ENCODE measurements at places on chromosomes 5 and 9.

GRCh38 chr9:131276891-131277286 is 579 bp upstream of the FAM78A start:
- peak; percentile 54 for DNase-seq

GRCh38 chr9:124271660-124272059 is 13.9 kb downstream of the NEK6 start:
- no peak for DNase-seq

DNA sequence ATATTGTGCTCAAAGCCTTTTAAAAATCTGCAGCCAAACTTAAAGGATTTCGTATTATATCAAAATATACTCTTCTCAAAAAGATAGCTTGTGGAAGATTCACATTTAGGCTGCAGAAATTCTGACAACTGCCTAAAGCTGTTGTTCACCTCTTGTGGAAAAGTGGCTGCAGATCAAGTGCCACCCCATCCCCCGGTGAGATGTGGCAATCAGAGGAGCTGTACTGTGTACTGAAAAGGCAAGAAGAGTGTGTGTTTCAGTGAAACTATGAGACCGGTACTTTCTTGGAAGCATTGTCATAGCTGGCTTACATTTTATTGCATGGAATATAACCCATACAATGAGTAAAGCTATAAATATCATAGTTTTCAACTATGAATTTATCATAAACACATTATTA is 64.3 kb downstream of the CDH18 start:
- no peak for DNase-seq

- no peak for DNase-seq
Observed at GRCh38 chr9:87592554-87593358, 95.1 kb downstream of the DAPK1 start.

GRCh38 chr5:80659106-80659505 is 4.3 kb upstream of the DHFR start:
- DNase-seq = no peak

DNA sequence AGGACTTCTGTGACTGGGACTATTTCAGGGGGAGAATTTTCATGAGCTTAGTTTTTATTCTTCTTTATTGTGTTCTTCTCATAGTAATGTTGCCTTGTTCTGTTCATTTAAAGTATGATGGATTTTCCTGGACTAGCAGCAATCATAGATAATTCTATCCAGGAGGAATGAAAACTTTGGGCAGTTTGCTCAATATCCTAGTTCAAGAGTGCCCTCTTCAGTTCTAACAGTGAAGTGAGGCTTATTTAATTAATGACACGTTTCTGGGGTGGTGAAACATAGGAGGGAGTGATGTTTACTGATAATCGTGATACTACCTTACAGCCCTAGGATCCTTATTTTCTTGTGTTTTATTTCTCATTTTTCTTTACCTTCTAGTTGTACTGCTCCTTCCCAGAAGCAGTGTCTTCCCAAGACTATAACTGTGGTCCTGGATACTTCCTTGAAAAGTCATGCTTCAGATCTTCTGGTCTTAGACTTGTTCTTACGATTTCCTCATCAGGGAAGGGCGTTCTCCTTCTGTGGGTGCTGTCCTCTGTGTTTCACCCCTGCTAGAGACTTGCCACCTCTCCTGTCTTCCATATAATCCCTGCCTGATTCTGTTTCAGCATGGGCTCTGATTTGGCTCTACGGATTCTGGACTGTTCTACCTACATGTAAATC is 57.4 kb downstream of the CFAP95 start:
- DNase-seq = no peak

- DNase-seq = no peak
Observed at GRCh38 chr9:6068983-6069382, 53.6 kb upstream of the RANBP6 start.

DNA sequence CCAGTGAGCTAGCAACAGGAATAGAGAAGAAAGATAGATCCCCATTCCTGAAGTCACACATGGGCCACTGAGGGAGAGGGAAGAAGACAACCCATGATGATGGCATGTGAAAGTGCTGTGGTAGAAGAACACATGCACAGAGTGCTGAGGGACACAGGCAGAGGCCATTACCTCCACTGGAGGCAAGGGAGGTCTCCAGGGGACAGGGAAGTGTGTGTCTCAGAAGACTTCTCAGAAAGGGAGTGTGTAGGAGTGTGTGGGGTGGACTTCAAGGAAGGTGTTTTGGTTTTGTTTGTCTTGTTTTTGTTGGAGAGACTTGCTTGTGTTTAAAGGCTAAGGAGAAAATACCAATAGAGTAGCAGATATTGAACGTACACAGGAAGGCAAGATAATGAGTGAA is 77.0 kb upstream of the SMARCA2 start:
- no peak for DNase-seq

- DNase-seq = no peak
Observed at GRCh38 chr9:125759764-125760129, 12.6 kb downstream of the PBX3 start.

DNA sequence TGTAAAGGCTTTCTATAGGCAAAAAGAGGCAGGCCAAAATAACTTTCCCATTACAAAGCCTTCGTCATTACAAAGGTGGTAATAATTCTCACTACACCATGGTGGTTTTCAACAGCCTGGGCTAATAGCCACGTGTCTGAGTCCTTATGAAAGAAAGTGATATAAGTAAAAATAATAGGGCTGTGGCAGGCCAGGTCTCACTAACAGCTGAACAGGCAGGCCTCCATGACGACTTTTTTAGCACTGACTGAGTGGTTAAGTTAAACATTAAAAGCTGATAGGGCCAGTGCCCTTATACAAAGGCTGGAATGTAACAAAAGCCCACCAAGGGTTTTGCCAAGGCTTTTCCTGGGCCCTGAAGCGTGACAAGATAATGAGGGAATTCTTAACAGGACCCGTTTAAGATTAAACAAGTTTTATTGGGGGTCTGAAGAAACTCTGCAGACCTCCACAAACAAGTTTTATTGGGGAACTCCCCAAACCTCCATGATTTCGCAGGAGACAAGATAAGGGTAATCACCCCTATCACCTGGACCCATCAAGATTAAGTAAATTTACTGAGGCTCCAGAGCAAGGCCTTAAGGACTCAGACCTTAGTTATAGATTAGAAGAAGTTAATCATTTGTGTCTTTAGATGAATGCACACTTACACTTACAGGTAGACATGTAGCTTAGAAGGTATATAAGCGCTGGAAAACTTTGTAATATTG is 412.9 kb downstream of the CHSY3 start:
- no peak for DNase-seq

DNA sequence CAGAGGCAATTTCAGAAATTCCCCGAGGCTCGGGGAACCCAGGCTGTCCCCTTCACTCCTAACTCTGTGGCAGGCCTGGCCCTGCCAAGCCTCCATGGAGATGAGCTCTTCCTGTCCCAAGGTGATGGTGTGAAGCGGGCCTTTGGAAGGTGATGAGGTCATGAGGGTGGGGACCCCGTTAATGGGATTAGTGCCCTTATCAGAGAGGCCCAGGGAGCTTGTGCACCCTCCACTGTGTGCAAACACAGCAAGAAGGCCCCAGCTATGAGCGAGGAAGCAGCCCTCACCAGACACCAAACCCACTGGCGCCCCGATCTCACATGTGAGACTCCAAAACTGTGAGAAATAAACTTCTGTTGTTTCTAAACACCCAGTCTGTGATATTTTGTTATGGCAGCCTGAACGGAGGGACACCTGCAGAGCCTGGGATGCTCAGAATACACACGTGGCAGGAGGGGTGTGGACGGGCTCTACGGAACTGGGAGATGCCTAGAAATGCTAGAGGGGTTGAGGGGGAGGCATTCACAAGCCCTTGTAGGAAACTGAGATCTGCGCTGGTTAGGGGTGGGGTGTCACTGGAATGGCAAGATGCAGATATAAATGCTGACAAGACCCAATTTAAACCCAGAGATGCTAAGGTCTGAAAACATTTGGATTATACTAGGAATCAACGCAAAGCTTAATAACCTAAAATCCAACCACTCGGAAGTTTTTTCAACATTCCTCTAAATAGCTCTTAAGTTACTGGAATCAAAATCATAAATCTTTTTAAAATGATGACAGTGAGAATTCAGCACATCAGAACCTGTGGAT is 46.9 kb downstream of the ADAMTS2 start:
- no peak for DNase-seq

DNA sequence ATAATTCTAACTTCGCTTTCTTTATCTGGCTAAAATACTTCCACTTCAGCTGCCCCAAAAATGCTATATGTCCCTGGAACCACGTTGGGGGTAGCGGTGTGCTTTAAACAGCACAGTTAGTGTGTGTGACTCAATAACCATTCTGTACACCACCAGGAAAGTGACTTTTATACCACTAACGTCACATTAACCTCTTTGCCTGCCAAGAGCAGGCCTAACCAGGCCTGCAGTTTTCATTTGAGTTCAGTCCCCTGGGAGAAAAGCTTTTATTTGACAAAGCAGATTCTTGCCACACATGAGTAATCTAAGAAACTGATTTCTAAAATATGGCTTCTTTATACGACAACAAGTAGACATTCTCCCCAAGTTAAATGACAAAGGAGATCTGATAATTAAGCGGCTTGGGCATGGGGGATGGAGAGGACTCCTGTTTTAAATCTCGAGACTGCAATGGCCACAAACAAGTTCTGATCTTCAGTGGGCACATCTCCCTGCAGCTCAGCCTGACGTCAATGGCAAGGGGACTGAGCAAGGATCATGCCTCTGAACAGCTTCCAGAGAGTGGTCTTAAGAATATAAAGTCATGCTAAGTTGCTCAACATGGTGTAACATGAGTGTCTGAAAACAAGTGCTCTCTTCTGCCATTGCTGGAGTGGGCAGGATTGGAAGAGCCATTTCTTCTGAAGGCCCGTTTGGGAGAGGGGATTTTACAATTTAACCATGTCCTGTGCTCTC is 91.8 kb downstream of the GLIS3 start:
- DNase-seq = no peak

DNA sequence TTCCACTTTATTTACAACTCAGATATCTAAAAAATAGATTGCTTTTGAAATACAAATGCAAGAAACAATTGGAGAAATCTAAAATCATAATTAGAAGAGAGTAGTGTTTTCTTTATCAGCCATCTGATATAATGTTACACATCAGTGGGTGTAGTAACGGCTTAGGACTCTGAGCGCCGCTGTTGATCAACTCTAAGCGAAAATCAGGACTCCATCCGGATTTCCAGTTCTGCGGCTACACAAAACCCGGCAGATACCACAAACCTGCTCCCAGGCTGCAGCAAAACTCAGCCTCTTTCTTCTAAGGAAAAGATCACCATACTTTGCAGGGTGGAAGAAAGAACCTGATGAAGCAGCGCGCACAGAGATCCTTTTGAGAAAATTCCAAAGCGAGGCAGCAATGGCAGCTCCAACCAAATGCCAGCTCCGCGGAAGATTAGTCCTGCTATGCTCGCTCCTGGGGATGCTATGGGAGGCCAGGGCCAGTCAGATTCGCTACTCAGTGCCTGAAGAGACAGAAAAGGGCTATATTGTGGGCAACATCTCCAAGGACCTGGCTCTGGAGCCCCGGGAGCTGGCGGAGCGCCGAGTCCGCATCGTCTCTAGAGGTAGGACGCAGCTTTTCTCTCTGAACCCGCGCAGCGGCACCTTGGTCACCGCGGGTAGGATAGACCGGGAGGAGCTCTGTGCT is at the start of gene PCDHGA9:
Gene PCDHGA9 (plus strand): TSS at position 226 of the 691 bp plus-strand sequence. CDS start 175 bp downstream, at position 401.
- no peak for DNase-seq

DNA sequence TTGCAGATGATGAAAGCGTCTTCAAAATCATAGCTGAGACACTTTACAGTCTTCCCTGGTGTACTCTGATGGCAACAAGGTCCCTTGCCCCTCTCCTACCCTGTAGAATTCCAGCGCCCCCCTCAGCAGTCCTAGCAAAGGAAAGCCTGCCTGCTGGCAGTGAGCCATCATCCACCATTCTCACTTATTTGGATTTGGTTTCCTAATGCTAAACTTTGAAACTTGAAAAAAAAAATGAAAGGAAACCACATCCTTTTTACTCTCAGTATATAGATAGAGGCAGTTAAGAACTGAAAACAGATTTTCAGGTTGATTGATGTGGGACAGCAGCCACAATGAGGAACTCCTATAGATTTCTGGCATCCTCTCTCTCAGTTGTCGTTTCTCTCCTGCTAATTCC is at the start of gene GZMA:
Gene GZMA (plus strand): TSS at position 299 of the 400 bp plus-strand sequence. CDS start 37 bp downstream, at position 336.
- peak; percentile 39 for DNase-seq

GRCh38 chr5:110807169-110807568 is 68.4 kb downstream of the SLC25A46 start:
- DNase-seq = no peak

- no peak for DNase-seq
Observed at GRCh38 chr5:59238126-59238902, 655.2 kb downstream of the PDE4D start.

GRCh38 chr5:54537725-54538124 is 20.2 kb downstream of the SNX18 start:
- DNase-seq = no peak

- DNase-seq = no peak
Observed at GRCh38 chr5:173420108-173420507, 91.9 kb upstream of the STC2 start.

DNA sequence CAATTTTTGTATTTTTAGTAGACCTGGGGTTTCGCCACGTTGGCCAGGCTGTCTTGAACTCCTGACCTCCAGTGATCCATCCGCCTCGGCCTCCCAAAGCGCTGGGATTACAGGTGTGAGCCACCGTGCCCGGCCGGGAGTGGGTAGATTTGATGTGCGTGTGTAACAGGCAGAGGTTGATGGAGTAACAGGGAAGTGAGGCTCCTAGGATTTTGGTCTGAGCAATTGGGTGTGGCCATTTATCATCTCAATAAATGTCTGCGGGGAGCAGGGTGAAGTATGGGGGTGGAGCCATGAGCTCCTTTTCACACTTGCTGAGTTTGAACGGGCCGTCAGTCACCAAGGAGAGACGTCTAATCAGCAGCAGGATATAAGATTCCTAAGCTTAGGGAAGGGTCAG is 1.2 kb upstream of the REXO4 start:
- DNase-seq = no peak

- DNase-seq = peak; percentile 17
Observed at GRCh38 chr5:66596636-66597182, 516 bp downstream of the MAST4 start.

DNA sequence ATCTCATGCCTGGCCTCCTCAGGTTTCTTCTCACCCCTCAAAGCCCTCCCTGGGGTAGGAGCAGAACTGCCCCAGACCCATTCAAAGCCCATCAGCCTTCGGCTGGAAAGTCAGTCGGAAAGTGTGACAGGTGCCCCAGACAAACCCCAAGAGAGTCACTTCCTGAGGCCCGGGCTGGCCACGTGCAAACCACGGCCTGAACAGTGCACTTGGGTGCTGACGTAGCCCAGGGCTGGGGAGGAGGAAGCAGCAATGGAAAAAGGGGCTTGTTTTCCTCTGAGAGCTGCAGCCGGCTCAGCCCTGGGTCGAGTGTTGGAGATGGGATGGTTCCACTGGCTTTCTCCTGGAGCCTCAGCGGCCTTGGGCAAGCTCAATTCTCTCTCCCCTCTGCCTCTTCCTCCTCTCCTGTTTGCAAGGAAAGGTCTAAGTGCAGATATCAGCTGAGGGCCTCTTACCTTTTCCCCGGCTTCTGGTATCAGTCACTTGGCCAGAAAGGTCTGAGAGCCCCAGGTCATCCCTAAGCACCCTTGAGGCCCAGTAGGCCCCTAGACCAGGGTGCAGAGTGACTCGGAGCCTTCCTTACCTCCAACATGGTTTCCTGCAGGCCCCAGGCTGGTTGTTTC is 5.9 kb upstream of the EGR1 start:
- peak; percentile 93 for DNase-seq

Measured in activated naive CD8-positive, alpha-beta T cell treated with anti-CD3 and anti-CD28 coated beads for 36 hours (primary cell).